ENCODE measurements at places on chromosomes 12 and 14. TPM values are rescaled to one million over a fixed set of nuclear protein-coding genes. Genes with fewer than 3 reads are reported as not detected.

ATXN3 gene
- total RNA-seq, result 20.4 TPM

OLR1 gene
- not detected for total RNA-seq

PTMS gene
- 84.7 TPM for total RNA-seq

TDRD9 gene
- 0.12 TPM for total RNA-seq

- no peak for DNase-seq
These were observed 70.3 kb downstream of the SPPL3 start for GRCh38 chr12:120833849-120834248.

- no peak for DNase-seq
These were observed 183.9 kb upstream of the SOX5 start for GRCh38 chr12:24133384-24133783.

DNA sequence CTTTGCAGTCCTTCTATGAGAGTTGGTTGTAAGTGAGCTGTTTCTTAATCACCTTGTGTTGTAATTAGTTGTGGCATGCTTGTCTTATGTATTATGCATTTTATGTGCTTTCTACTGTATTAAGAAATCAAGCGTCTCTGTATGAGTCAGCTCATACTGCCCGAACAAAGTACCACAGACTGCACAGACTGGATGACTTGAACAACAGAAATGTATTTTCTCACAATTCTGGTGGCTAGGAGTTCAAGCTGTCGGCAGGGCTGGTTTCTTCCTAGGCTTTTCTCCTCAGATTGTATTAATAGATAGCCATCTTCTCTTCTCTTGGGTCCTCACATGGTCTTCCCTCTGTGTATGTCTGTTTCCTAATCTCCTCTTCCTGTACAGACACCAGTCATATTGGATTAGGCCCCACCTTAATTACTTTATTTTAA is 77.7 kb downstream of the FLRT2 start:
- DNase-seq, result peak; percentile 69
